GM23248 (cell line): ENCODE measurements at places on chromosomes 7 and 10.

- no peak for DNase-seq
Observed at GRCh38 chr10:76422769-76423168, 991.3 kb downstream of the LRMDA start.

DNA sequence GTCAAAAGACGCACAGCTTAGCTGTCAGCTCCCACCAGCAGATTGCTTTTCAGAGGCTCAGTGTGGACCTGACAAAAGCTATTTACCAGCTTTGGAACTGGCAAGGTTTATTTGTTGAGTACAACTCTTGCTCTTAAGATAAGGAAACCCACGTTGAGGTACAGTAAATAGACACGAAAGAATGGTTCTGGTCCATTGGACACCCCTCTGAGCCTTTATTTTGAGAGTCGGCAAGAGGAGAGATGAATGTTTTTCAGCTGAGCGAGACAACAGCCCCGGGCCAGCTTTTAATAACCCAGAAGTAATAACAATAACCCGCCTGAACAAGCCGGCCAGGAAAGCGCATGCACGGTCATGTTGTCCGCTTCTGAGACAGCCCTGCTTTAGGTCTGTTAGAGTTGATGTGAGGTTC, 49.0 kb downstream of the WNT2 start:
- no peak for DNase-seq

DNA sequence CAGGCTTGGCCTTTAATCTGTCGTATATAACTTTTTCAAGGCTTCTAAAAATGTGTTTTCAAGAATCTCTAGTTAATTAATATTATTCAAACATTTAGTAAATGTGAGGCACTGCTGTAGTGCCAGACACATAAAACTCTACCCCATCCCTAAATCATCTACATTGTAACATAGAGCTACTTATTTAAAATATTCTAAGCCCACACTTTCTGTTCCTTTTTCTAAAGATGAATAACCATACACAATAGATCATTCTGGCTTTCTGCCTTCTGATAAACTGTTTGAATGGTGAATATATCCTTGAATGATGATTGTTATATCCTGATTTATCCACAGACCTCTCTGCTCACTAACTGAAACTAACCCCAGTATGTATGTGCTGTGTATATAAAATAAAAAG, 41.4 kb downstream of the BRAF start:
- no peak for DNase-seq

DNA sequence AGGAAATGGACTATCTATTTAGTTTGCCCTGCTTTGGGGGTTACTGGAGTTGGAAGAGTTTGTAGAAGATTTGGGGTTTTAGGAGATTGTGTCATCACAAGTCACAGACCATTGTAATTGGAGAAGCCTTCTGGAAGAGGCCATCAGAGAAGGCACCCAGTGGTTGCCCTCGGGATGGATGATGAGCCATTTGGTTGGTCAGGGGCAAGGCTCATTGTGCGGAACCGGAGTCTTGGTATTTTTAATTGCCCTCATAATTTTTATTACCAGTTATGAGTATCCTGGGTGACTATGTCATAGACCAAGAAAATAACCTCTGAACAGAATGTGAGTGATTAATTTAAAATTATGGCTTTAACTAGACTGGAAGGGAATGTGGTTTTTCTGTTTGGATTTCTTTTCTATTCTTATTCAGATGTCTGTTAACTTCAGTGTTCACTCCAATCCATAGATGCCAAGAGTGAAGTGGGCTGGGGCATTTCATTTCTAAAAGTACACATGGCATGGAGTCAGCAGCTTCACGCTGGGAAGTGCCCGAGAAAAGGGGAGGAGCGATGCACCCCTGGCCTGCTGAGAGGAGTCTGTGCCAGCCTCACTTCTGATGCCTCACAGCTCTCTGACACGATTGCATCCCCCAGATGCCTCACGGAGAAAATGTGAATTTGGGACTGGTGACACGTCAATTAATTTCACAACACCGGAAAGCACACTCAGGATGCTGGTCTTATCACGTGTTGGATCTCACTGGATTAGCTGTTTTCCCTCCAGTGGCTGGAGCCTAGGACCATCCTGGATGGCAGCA, 225.6 kb upstream of the IGFBP3 start:
- DNase-seq, result peak; percentile 96

- no peak for DNase-seq
Observed at GRCh38 chr7:148584154-148584827, 6.3 kb upstream of the C7orf33 start.

DNA sequence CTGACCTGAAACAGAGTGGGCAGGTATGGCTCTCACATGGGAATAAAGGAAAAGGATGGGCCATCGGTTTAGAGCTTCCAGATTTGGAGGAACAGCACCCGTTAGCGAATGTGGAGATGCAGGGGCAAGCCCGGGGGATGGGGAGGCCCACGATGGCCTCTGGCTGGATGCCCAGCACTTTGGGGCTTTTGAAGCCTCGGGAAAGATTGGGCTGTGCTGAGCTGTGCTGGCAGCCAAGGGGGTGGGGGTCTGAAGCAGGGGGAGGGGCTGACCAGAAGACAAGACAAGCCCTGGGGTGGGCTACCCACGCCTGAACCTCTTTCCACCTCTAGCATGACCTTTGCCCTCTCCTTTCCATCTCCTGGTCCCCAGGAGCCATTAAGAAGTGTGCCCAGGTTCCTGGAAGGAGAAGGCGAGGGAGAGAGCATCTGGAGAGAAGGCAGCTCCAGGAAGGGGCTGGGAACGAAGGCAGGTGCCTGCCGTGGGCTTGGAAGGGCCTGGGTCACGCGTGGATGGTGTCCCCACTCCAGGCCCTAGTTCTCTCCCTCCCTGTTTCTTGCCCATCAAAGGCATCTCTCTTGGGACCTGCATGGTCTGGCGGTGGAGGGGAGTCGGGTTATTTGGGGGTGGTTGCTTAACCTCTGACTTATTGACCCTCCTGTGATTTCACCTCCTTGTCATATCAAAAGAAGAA, 39.7 kb downstream of the JAKMIP3 start:
- no peak for DNase-seq

DNA sequence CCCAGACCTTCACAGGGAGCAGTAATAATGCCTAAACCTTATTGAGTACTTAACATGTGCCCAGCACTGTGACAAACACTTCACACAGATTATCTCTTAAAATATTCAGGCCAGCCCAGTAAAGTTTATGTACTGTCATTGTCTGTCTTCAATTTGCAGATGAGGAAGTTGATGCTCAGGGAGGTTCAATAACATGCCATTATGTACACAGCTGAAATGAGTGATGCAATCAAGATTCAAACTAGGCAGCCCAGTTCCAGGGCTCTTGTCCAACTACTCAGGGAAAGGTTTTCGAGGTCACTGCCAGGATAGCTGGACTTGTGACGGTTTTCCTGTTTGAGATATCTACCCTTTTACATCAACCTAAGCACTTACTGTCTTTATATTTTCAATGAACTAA, 56.1 kb downstream of the AUTS2 start:
- DNase-seq, result no peak

DNA sequence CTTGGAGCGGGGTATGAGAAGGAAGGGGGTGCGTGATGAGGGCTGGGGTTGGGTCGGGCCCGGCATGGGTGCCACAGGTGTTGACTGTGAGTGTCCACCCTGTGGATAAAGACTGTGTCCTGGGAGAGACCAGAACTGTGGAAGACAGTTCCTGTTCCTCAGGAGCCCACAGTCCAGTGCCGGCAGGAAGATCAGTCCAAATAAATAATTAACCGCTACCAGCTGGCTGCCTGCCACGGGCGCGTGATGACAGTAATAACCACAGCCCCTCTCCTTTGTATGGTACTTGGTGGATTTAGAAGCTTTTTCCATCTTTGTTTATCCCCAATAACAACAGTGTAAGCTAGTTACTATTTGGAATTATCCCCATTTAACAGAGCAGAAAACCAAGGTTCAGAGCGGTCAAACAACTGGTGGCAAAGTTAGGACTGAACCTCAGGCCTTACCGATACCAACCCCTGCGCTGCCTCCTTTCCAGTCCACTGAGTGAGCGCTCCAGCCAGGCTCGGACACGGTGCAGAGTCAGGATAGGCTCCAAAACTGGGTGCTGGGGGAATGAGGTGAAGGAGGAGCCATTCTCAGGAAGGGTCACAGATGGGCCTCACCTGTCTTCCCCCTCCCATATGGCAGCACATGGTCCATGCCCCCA, 5.1 kb downstream of the ZMIZ1 start:
- no peak for DNase-seq

DNA sequence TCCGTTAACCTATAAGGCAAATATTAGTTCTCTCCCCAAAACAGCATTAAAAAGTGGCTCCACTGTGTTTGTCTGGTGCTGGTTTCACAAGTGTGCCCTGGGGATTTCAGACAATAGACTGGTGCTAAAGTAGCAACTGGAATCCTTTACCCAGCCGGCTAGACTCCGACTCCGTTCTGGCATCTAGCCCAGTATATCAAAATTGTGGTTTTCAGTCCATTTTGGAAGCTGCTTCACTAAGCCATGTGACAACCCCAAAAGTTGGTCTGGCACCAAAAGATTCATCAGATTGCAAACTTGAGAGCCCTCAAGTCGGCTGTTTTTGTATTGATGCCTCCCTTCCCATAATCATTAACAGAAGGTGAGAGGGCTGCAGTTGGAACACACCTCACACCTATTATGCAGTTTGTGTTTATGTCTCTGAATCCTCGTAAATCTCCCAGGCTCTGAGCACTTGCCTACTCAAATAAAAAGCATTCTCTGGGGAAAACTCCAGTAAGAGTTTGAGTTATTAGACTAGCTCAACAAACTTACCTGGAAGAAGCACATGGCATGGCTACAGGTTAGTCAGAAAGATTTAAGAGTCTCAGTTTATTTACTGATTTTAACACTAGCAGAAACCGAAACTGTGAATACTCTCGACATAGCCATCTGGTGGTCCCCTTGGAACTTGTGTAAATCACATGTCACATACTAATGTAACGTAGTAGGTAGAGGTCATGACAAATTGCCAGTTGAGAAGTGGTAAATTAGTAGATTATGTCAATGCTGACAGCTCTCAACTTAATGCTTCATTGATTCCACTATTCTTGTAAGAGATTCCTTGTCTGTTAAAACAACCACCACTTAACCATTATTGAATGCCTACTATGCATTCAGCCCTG, 14.8 kb upstream of the WNT16 start:
- DNase-seq, result peak; percentile 50

GRCh38 chr10:1464881-1465417, 272.4 kb downstream of the ADARB2 start:
- DNase-seq, result no peak

DNA sequence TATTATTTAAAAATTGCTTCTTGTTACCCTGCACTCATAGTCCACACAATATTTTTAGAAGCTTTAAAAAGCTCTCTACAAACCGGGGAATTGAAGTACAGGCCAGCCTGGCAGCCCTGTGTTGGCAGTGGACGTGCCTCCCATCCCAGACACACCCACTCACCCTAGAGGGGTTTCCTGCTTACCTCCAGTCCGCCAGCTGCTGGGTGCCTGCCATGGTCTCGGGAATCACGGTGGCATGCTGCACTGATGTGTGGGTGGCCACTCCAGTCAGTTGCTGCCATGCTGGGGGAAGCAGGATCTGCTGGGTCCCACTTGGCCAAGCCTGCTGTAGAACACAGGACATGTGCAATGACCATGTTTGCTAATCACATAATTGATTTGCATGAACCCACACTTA, 80.4 kb downstream of the CLEC2L start:
- DNase-seq, result no peak

DNA sequence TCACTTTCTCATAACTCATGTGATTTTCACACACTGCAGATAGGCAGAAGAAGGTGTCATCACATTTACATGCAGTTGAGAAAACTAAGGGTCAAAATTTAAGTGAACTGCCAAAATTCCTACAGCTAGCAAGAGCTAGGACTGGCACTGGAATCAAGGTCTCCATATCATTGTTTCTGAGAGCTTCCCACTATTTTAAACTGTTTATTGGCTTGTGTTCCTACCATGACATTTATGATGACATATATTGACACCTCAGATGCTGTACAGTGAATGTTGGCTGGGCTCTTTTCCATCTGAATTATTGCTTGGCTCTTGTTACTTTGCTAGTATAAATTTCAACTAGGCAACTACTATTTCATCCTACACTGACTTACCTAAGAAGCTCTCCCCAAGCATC, 2.0 kb downstream of the THSD7A start:
- DNase-seq, result no peak

GRCh38 chr10:27911011-27911410, 87.9 kb downstream of the ODAD2 start:
- no peak for DNase-seq

DNA sequence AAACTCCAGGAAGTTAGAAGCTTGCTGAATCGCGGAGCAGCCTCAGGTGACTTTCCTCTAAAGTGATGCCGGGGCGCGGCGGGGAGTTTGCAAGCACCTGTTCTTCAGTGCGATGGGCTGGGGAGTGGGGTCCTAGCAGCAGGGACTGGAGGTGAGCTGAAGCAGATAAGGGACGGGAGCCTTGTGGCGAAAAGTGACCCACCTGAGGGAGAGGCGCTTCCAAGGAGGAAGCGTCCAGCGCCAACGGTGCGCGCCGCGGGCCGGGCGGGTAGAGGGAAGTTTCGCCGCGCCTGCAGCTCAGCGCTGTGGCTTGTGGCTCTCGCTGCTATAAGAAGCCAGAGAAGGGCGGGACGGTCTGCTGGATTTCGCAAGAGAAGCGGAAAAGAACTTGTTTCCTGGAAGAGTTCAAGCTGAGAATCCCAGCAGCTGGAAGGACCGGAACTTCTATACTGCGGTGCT, at the start of gene STEAP4:
Gene STEAP4, minus strand, starts transcription at position 305 of the 459 bp plus-strand sequence. CDS start 22,625 bp downstream, outside the sequence.
- DNase-seq, result peak; percentile 77

DNA sequence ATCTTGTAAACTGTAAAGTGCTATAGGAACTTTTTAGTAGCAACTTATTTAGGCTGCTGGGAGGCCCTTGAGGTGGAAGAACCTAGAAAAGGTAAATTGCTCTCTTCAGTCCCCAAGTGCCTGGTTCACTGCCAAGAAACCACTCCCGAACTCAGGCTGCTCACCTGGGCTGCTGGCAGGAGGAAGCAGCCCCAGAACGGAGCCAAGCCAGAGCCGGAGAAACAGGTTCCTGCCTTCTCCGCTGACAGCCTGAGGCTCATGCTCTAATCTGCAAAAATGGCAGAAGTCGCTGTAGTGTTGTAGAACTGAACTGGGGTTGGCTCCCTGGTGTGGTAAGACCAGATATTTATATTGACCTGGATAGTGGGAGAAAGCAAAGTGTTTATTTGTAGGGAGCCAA, 136.0 kb downstream of the CUL2 start:
- no peak for DNase-seq

DNA sequence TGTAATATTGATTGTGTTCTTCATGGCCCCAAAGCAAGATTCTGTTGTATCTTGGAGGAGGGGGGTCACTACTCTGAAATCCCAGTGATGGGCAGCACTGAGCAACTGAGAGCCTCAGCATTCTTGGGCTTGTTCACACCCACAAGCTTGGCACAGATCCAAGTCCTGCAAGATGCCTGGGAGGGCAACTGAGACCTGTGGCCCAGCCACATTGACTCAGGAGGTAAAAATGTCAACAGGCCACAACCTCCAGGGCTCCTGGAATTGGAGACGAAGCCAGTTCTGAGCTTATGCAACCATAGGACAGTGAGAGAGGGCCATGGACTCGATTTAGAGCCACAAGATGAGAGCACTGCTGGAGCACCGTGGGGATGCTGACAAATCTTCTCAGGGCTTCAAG, 3.1 kb upstream of the DOCK1 start:
- DNase-seq, result peak; percentile 86

GRCh38 chr7:155758348-155758747, 53.9 kb downstream of the SHH start:
- DNase-seq, result no peak
